Calu3 (cell line): ENCODE measurements at places on chromosomes 4 and X.

- DNase-seq = no peak
These were observed 96.9 kb upstream of the GPRIN3 start for GRCh38 chr4:89404530-89404929.

DNA sequence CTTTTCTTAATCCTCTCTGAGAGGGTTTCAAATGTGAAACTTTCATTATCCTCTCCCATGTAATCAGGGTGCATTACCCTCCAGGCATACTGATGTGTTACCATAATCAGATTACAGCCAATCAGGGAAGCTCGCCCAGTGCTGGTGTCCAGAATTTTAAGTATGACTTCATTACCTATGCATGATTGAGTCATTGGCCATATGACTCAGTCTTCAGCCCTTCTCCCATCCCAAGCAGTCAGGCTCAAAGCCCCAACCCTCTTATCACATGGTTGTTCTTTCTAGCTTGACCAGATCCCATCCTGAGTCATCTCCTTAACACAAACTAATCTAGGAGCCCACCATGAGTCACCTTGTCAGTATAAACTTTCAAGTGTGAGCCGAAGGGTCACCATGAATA lies 1668.1 kb upstream of the AGA start:
- peak; percentile 9 for DNase-seq

GRCh38 chr4:81666491-81666890 lies 194.8 kb upstream of the RASGEF1B start:
- no peak for DNase-seq

GRCh38 chr4:31068257-31069075 lies 348.3 kb downstream of the PCDH7 start:
- no peak for DNase-seq

- DNase-seq = no peak
These were observed 1.1 kb upstream of the CCNQ start for GRCh38 chrX:153600032-153600373.

DNA sequence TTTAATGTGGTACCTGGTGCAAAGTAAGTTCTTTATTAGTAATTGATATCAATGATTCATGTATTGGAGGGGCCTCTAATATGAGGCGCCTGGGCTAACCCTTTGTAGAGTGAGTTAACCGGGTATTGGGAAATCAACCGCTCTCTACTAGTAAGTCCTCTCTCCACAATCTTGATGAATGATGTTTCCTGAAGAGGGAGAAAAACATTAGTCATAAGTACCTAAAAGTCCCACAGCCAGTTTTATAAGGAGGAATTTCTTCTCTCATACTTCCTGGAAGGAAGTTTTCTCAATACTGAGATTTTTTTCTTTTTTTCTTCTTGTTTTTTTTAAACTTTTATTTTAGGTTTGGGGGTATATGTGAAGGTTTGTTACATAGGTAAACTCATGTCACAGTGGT lies 62.3 kb downstream of the AGTR2 start:
- no peak for DNase-seq

DNA sequence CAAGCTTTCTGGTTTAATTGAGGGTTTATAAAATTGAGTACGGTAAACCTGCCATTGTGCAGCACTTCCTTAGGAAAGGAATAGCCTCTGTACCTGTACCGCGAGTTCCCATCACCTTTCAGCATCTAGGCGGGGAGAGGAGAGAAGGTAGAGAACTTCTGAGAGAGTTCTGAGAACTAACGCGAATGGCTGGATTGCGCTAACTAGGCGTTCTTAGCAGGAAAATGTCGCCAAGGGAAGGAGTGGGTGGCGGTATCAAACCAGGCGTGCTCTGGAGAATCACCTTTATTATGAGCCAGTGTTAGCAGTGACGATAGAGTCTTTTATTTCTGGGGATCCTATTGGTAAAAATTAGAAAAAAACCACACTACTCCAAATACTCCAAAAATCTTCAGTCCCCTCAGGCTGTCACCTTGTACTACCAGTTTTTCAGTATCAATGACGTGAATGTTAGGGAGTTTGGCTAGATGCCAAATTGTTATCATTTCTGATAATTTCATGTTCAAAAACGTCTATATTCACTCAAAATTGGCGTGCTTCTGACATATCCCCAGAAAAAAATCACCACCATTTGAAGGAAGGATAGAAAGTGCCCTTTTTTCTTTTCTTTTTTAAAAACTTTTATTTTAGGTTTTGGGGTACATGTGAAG lies 1.4 kb downstream of the UGT8 start:
- DNase-seq = no peak

DNA sequence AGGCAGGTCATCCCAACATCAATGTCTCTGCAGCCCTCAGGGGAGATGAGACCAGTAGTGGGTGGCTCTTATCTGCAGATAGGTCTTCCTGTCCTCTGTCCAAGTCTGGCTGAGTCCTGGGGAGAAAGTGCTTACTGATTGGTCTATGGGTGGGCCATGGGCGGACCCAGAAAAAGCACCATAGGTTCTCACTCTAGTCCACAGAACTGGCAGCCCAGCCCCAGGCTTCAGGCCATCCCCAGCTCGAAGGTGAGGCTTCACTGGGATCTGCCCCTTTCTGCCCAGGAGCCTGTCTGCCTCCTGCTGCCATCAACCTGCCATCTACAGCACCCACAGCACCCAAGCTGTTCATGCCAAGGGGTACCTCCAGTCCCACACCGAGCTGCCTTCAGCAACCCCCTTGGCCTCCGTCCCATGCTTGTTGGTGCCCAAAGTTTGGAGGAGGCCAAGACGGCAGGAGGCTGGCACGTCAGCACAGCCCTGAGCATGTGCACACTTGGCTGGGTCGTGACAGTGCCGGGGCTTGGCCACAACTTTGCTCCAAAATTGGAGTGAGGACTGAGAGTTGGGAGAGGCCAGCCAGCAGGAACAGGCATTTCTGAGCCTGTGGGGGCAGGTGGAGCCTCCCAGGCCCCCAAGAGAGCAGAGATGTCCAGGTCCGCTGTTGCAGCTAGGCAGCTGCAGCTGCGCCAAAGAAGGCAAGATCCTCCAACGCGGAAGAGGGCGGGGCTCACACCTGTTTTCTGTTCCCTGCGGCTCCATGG lies 99.6 kb downstream of the IQCM start:
- no peak for DNase-seq

GRCh38 chr4:79700356-79700755 lies 292.3 kb upstream of the GK2 start:
- DNase-seq = no peak

DNA sequence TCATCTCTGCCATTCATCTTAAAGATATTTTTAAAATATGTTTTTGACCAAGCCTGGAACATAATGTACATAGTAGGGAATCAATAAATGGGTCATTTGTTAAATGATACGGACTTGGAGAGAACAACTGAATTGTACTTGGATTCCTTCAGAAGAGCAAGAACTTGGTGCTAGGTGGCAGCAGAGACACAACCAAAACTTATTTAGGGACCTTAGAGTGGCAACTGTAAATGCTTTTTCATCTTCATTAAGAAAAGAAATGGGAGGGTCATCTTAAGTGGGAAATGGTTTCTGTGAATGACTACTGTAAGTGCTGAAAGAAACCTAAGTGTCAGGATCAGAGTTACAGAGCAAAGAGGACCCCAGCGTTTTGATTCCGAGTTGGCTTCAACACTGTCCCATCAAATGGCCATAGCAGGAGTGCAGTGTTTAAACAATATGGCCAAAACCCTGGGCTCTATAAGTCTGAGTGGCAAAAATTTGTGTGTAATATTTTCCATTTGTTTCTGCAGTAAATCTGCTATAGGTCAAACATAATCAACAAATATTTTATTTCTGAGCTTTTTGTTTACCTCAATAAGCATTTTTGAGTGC lies 213.6 kb downstream of the PALLD start:
- DNase-seq = peak; percentile 17
